ENCODE measurements at places on chromosomes 7 and 10. TPM values are rescaled to one million over a fixed set of nuclear protein-coding genes. Genes with fewer than 3 reads are reported as not detected.

AGR3 gene
- total RNA-seq: not detected

KLF6 gene
- 32.3 TPM for total RNA-seq

CPA4 gene
- 7.5 TPM for total RNA-seq

PRKCQ gene
- total RNA-seq: not detected

Measured in myometrial cell (primary cell).